ENCODE measurements at places on chromosomes 3 and 15.

- DNase-seq, result peak; percentile 77
Measured at GRCh38 chr15:36177590-36178302, 401.7 kb upstream of the CDIN1 start.

- peak; percentile 22 for DNase-seq
Measured at GRCh38 chr3:29064085-29064484, 216.8 kb upstream of the RBMS3 start.

DNA sequence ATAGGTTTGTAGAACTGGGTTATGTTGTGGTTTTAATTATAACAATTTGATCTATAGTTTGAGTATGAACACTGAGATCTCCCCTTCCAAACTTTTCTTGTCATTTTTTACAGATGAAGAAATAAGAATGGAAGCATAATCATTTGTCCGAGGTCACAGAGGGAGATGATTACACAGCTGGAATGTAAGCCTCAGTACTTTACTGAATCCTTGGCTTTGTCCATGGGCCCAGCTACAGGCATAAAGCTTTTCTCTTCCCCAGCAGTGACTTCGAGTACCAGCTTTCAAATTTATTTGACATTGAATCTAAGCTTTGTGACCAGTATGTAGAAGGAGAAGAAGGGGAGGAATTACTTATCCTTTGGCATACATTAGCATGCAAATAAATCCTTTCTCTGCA is 80.9 kb upstream of the DCBLD2 start:
- peak; percentile 89 for DNase-seq

GRCh38 chr3:25940935-25941334 is 151.0 kb downstream of the OXSM start:
- no peak for DNase-seq

GRCh38 chr3:26105261-26105660 is 315.4 kb downstream of the OXSM start:
- DNase-seq, result no peak

- no peak for DNase-seq
Measured at GRCh38 chr15:64813075-64813474, 12.4 kb downstream of the PIF1 start.

- DNase-seq, result no peak
Measured at GRCh38 chr3:59885101-59885500, 835.3 kb upstream of the CFAP20DC start.

- DNase-seq, result no peak
Measured at GRCh38 chr3:128999102-128999501, 2.0 kb upstream of the EFCC1 start.

GRCh38 chr3:27279123-27279522 is 90.1 kb downstream of the NEK10 start:
- DNase-seq, result peak; percentile 55

- no peak for DNase-seq
Measured at GRCh38 chr15:96894659-96895058, 564.2 kb downstream of the NR2F2 start.

GRCh38 chr3:193347521-193348501 is 30.7 kb downstream of the ATP13A5 start:
- peak; percentile 83 for DNase-seq

DNA sequence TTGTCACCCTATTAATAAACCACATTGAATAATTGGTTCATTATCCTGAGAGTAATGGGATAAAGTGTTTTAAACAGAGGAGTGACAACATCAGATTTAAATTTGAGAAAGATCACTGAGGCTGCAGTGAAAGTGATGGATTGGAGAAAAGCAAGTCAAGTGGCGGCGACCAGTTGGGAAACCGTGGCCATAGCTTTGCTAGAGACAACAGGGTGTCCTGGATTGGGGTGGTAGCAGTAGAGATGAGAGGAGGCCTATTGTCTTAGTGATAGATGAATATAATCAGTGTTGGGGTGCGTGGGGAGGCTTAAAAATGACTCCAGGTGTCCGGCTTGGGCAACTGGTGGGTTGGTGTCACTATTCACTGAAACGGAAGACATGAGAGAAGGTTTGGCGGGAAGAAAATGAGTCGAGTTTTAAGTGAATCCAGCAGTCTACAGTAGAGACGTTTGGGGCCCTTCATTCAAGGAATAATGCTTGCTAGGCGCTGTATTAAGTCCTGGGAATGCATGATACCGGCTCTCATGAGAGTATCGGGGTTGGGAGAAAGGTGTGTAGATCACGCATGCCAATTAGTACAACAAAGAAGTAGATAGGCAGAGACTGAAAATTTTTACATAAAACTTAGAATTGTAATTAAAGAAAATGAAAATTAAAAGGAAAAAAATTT is 819 bp downstream of the NEK4 start:
- peak; percentile 56 for DNase-seq

GRCh38 chr3:105827959-105828358 is 40.9 kb downstream of the CBLB start:
- DNase-seq, result peak; percentile 57

GRCh38 chr3:83890039-83890762 is 1068.6 kb upstream of the CADM2 start:
- no peak for DNase-seq

DNA sequence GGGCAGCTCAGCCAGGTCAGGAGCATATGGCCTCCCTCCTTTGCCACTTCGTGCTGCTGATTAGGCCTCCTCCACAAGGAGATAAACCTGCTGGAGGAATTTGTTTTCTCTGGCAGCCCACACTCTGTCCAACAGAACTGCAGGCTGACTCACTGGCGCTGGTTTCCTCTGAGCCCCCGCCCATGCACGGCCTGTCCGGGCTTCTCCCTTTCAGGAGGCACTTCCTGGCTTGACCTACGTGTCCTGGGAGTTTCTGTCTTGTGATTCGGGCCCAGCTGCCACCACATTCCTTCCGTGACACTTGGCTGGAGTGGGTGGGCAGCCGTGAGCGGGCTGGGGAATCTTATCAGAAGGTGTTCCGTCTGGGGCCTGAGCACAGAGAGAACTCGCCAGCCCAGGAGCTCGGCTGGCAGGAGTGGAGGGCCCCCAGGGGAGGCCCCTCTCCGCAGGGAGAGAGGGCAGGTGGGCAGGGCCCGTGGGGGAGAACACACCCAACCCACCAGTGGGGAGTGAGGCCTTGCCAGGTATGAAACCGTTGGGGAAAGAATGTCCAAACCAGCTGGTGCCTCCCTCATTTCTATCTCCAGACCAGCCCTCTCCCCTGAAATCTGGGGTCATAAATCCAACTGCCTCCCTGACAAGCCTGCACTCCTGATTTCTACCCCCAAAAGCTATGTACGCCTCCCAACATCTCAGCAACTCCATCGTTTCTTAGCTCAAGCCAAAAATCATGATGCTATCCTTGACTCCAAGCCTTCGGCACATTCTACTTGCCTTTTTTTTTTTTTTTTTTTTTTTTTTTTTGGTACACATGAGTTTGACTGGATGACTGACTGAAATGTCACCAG is 110.6 kb upstream of the MEF2A start:
- peak; percentile 45 for DNase-seq

- DNase-seq, result no peak
Measured at GRCh38 chr3:164791263-164791662, 287.0 kb downstream of the SI start.
